Fibroblast of lung (primary cell): ENCODE measurements at places on chromosomes 7 and 10. TPM values are rescaled to one million over a fixed set of nuclear protein-coding genes. Genes with fewer than 3 reads are reported as not detected.

DNA sequence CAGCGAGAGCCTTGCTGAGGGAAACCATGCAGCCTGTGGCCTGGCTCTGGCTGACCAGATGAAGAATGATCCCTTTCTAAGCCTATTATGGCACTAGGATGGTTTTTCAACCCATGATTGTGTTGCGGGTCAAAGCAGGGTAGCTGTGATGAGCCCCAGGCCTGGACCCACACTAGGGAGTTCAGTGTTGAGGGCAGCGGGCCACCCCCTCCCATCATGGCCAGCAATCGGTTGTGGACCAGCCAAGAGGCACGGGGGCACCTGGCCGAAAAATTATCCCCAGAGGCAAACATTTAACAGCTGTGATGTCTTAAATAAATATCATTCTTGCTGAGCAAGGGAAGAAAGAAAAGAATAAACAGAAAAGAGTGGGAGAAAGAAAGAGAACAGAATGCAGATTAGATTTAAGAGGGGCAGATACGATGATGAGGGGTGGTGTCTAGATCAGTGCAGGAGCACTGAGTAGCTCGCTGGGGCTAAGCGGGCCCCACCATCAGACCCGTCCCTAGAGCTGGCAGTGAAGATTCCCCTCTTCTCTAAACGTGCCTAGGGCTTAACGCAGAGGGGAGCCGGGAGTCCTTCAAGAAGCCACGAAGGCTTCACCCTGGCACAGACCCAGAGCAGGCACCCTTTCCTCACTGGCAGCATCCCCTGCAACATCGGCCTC is 82.7 kb downstream of the SLC37A3 start:
- no peak for DNase-seq

GRCh38 chr10:119466655-119467054 is 75.9 kb downstream of the RGS10 start:
- peak; percentile 14 for DNase-seq

GRCh38 chr7:11404355-11404754 is 427.6 kb downstream of the THSD7A start:
- no peak for DNase-seq

Gene PNLIP
- total RNA-seq = not detected in 2 replicates

Gene STEAP2
- 26.3 and 29.8 TPM in 2 replicates for total RNA-seq

Gene SVOPL
- not detected in 2 replicates for total RNA-seq
